ENCODE measurements at places on chromosomes 12 and 14.

GRCh38 chr14:105303949-105304348, 3.1 kb upstream of the BRF1 start:
- DNase-seq = no peak

DNA sequence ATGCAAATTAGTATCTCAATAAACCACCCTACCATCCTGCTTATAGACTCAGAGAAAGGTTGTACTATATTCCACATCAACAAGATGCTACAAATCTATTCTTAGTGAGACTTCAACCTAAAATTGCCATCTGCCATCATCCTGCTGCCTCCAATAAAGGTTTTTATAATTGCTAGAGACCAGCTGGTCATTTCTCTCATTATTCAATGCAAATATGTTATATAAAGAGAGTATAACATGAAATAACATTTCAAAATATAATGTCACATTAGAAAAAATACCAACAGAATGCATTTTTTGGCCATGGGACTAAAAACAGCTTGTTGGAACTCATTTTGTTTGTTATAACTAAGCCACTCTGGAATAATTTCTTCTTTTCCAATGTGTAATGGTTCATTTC, 247.3 kb downstream of the LRIG3 start:
- DNase-seq = no peak

- no peak for DNase-seq
Observed at GRCh38 chr12:21526721-21527345, 737 bp downstream of the SPX start.

- no peak for DNase-seq
Observed at GRCh38 chr12:113204804-113205203, 16.5 kb upstream of the TPCN1 start.

DNA sequence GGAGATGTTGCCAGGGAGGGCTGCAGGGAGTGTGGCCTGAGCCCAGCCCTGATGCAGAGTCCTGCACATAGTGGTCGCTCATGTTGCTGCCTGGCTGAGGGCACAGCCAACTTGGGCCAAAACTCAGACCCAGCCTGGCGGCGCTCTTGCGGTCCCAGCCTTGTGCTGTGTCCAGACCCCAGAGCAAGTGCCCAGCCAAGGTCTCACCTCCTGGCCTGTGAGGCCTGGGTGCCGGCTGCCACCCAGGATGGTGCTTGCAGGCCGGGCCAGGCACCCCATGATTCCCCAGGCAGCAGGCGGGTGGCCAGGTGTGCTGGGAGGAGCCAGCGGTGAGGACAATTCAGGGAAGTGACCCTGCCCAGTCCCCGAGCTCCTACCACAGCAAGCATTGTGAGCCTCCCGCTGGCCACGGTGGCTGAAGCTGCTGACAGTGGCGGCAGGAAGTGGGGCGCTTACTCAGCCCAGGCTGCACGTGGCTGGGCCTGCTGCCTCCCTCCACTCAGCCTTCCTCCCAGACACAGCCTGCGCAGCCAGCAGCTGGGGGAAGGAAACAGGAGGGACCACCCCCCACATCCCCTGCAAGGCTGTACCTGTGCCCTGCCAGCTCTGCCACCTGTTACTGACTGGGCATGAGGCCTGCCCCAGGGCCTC, 17.7 kb upstream of the PGF start:
- peak; percentile 11 for DNase-seq

DNA sequence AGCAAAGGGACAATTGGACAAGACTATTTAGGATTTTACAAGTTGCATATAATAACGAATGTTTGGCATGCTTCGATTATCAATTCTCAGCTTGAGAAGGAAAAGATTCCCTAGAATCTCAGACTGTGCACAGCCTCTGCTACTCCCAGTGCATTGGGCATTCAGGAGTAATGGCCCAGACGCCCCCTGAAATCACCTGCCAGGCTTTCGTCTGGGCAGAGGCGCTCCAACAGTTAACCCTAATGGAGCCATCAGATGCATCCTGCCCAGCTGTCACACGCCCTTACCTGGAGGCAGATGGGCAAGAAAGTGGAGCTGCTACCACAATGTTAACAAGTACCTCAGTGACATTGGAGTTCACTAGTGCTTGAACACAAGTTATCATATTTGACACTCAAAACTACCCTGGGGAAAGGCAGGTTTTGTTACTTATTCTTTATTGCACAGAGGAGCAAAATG, 927 bp upstream of the LRP6 start:
- no peak for DNase-seq

DNA sequence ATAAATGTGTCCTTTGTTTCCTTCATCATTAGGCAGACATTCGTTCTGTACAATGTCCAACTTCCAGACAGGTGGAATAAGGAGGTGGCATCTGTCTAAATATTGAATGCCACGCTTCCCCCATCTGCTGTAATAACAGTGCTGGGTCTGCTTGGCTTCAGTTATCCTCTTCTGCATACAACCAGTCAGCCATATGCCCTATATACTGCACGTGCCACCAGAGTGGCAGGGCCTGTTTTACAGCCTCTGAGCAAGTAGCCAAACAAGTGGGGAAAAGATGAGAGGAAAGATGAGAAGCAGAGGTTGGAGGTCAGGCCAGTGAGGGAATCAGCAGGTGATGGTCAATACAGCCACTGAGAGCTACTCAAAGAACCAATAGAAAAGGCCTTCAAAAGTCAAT, 55.4 kb downstream of the OTX2 start:
- DNase-seq = peak; percentile 52

DNA sequence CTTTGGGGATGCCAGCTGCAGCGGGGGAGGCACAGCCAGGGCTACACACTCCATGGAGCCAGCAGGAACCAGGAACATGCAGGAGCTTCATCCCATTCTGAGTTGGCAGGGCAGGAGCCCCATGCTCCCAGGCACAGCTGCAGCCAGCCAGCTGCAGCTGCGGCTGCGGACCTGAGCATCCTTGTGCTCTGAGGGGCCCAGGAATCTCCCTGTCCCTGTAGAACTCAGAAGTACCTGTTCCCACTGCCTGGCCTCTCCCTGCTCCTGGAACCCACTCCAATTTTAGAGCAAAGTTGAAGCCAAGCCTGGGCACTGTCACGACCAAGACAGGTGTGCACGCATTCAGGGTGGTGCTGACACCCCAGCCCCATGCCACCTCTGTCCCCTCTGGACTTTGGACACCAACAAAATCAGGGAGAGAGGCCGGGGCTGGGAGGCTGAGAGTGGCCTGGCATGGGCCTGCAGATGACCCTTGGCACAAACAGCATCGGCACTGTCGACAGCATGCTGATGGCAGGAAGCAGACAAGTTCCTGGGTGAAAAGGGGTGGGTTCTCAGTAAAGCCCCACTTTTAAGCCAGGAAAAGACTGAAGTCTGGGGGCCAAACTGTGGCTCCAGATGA, 257.3 kb upstream of the LRFN5 start:
- no peak for DNase-seq

DNA sequence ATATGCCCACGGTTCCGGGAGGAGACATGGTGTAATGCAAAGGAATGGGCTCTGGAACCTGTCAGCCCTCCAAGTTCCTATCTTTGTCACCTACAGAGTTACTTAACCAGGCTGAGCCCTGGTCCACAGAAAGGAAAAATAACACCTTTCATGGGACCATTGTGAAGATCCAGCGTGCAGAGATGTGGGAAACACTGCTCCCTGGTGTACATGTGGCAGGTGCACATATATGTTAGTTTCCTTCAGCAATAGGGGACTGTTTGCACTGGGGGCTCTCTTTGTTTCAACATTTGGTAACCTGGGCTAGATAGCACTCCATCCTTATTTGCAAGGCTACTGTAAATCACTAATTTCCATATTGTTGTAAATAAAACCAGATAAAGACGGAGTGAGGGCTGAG, 72.3 kb downstream of the ANO2 start:
- DNase-seq = peak; percentile 22

DNA sequence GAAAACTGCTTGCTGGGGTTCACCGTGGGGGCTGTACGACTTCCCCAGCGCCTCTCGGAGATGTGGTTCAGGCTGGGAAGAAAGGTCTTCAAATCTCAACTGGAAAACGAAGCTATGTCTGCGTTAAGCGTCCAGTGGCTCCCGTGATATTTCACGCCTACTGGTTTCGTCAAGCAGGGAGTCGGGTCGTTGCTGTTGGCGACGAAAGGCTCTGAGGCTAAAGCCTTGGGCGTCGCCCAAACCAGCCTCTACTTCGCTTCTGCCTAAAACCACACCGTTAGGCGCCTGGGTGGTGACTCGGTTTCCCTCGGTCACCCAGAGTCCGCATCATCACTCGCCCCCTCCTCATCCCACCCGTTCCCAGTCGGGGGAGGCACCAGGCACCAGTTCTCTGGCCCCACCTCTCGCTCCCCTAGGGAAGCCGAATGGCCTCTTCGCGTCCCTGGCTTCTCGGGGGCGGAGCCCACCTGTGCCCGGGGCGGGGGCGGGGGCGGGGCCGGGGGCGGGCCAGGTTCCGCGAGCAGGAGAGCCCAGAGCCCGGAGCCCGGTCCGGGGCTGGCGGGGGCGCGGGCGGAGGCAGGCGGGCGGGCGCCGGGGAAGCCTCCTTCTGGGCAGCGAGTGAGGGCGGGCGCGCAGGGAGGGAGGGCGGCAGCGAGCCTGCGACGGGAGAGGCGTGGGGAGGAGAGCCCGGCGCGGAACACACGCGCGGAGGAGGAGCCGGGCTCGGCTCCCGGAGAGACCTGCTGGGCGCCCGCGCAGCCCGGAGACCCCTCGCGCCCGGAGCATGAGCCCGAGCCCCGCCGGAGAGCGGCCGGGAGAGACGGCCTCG, at the start of gene B4GALNT3:
B4GALNT3 (plus strand) TSS at position 510 of the 829 bp plus-strand sequence. CDS start 438 bp downstream, outside the sequence.
- DNase-seq = peak; percentile 73

All from eye (tissue), 1 donor.